AG10803 (cell line): ENCODE measurements at places on chromosomes 2 and 18.

DNA sequence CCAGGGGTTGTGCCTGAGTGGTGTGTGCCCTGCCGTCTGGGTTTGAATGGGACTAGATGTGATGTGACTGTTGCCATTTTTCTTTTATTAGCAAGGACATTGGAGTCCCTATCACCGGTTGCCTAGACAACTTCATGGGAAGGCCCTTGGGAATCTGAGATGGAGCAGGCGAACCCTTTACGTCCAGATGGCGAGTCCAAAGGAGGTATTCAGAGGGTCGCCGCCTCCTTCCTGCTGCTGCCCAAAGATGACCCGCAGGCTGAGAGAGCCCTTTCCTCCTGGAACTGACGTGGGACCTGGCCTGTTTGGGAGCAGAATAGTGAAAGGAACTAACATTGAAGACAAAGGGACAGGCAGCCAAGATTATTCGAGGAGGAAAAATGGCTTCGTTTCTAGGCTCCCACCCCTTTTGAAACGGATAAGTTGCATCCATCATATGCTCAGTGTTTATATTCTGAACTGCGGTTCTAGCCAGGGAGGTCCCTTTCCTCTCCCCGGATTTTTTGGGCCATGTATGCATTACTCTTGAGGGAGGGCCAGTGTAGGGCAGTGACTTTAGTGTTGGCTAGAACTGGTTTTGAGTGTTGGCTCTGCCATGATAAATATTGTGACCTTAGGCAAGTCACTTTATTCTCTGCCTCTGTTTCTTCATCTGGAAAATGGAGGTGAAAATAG lies 673 bp downstream of the CENPO start:
- no peak for DNase-seq

- peak; percentile 96 for DNase-seq
These were observed 75.4 kb downstream of the FHOD3 start for GRCh38 chr18:36372903-36373311.

- DNase-seq = no peak
These were observed 408.8 kb downstream of the GALNT13 start for GRCh38 chr2:154280543-154280942.

DNA sequence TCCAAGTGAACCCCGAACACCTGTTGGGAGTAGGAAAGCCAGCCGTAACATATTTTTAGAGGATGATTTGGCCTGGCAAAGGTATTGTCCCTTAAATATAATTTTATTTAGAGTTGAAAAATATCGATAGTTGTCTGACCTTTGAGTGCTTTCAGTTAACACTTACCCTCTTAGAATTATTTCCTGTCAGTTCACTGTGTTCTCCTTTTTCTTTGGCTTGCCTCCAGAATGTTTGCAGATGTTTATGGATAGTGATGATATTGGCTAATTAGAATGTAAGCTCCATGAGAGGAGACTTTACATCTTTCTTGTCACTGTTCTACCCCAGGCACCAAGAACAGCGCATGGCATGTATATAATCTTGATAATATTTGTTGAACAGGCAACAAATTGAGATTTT lies 19.8 kb downstream of the PIKFYVE start:
- no peak for DNase-seq

DNA sequence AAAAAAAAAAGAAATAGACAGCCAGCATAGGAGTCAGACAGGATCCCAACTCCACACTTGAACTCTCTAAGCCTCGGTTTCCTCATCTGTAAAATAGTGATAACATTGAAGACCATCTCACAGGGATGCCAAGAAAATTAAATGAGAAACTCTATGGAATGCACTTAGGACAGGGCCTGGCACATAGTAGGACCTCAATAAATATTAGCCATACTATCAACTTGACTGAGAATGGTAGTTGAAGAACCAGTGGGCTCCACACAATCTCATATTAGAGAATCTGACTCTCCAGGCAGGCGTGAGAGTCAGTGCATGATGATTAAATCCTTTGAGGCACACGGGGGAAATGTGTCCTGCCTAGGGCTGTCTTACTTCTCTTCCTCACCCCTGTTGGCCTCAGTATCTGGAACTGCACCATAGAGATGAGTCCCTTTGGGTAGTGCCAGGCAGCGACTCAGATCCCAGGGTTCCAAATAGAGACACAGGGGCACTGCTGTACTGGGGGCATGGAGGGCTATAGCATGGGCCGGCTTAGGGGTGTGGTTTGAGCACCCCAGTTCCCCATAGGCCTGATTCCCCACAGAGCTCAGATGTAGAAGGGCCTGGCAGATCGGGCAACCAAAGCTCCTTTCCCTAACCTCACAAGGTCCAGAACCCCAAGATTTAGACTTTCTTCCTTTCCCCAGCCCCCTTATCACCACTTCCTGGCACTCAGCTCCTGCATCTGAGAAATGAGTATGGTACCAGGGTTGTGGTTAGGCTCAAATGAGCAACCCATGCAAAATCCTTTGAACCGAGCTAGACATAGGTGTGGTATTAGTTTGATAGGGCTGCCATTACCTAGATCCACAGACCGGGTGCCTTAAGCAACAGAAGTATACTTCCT lies 51.3 kb upstream of the CAB39 start:
- DNase-seq = no peak

GRCh38 chr2:119536707-119537106 lies 7.5 kb upstream of the CFAP221 start:
- DNase-seq = no peak

- DNase-seq = peak; percentile 13
These were observed 128.0 kb upstream of the CCDC150 start for GRCh38 chr2:196511258-196512168.

DNA sequence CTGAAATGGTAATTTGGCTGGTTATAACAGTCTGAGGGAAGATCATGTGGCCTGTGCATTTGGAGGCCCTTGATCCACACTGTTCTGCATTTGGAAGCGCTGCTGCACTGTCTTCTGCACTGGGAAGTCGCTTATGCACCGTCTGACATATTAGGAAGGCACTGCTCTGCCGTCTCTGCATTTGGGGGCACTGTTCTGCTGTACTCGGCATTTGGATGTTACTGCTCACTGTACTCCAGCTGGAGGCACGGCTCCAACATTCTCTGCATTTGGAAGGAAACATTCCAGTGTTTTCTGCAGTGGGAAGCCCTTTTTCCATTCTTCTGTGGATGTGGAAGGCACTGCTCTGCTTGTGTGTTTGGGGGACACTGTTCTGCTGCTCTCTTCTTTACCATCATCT lies 9.6 kb upstream of the PROM2 start:
- DNase-seq = peak; percentile 24

GRCh38 chr2:39734445-39734844 lies 44.6 kb downstream of the THUMPD2 start:
- no peak for DNase-seq

GRCh38 chr2:186099826-186100225 lies 361.2 kb downstream of the FSIP2 start:
- DNase-seq = no peak

DNA sequence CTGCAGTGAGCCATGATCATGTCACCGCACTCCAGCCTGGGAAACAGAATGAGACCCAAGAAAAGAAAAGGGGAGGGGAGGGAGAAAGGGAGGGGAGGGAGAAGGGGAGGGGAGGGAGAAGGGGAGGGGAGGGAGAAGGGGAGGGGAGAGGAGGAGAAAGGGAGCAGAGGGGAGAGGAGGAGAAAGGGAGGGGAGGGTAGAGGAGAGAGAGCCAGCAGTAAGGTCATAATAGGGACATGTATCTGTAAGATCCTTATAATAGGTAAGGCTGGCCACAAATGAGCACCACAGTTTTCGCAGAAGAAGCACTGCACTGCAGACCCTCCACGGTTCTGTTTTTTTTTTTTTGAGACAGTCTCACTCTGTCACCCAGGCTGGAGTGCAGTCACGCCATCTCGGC lies 62.6 kb downstream of the STPG4 start:
- no peak for DNase-seq

GRCh38 chr2:195559431-195559914 lies 97.6 kb upstream of the SLC39A10 start:
- DNase-seq = peak; percentile 97

DNA sequence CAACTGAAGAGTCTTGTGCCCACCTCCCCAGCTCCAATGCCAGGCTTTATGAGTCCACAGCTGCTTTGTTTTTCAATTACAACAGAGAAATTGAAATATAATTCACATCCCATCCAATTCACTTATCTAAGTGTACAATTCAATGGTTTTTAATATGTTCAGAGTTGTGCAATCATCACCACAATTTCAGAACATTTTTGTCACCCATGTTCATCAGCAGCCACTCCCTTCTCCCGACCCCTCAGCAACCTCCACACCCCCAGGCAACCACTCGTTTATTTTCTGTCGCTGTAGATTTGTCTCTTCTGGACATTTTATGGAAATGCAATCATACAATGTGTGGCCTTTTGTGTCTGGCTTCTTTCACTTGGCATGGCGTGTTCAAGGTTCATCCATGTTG lies 23.3 kb downstream of the INHBB start:
- DNase-seq = no peak

DNA sequence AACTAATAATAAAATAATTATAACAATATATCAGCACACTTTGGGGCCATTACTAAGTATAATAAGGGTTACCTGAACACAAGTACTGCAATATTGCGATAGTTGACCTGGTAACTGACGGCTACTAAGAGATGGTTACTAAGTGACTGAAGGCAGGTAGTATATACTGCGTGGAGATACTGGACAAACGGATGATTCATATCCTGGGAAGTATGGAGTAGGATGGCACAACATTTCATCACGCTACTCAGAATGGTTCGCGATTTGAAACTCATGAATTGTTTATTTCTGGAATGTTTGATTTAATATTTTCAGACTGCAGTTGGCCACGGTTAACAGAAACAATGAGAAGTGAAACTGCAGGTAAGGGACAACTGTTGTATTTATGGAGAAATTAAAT lies 39.5 kb upstream of the FLACC1 start:
- DNase-seq = no peak

- no peak for DNase-seq
These were observed 1.1 kb upstream of the MFSD2B start for GRCh38 chr2:24008672-24009366.

GRCh38 chr2:228986961-228987360 lies 284.1 kb downstream of the PID1 start:
- peak; percentile 6 for DNase-seq

DNA sequence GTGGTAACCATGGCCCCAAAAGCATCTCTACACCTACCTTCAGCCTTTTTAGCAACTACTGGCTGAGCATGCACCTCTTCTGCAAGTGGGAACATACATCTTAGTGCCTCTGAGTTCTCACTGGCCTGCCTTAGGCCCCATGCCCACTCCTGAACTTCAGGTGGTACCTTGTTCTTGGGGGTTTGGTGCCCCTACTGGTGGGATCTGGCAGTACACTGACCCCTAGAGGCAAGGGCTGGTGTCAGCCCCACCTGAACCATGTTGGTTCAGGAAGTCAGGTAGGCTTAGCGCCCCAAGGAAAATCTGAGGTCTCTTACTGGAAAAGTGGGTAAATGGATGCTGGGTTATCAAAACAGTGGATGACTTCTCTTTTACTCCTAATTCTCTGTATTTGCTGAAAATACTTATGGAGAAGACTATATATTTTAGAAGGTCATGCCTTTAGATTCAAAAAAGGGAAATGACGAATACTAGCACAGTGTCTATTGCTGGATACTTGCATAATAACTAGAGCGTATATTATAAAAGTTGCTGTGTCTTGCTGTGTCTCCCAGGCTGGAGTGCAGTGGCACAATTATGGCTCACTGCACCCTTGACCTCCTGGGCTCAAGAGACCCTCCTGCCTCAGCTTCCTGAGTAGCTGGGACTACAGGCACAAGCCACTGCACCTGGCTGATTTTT lies 84.6 kb downstream of the RAB31 start:
- DNase-seq = no peak

- peak; percentile 80 for DNase-seq
These were observed 25.0 kb upstream of the RAPGEF4 start for GRCh38 chr2:172710584-172711047.

DNA sequence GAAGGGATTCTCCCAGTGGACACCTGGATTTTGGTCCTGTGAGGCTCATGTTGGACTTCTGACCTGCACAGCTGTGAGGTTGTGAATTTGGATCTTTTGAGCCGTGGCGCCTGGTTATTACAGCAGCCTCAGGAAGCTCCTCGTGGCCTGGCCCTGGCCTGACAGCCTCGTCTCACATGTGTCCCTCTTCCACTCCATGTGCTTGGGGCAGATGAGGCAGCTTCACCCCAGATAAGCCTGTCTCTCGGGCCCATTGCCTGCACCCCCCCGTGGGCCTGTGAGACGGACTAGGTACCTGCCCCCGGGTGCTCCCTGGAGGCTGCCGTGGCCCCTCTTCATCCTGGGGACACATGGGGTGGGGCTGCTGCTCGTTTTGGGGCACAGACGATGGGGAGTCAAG lies 51.2 kb downstream of the CTDP1 start:
- DNase-seq = no peak

- no peak for DNase-seq
These were observed 84.3 kb downstream of the UXS1 start for GRCh38 chr2:106109675-106110424.

DNA sequence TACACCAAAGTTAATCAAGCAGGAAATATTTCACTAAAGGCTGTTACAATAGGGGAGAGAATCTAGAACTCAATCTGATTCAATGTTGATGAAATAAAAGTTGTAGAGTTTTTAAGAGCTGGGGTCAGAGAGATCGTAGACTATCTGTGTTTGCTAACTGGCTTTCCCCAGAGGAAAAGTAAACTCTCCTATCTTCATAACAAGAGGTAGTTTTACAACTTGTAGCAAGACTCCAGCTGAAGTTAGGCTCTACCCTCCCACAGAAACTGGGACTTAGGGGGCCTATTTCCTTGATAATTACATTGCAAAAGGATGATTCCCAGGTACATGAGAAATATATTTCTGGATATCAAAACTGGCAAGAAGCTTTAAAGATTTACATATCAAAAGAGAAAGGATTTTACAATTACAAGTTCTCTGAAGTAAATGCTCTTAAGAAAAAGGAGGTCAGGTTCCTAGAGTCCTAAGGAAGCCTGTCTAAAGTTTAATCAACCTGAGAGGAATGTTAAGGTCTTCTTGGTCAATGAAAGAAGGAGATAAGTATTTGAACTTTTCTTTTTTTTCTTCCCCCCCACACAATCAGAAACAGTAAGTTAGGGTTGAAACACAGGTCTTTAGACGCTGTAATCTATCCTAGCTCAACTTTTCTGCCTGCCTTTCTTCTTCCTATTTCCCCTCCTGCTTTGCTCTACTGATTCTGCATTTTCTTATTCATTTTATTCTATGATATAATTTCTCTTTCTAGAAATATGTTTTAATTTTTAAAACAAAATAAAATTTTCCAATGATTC lies 692.2 kb upstream of the LINC00305 start:
- no peak for DNase-seq
